ENCODE measurements at places on chromosomes 2 and 18.

- DNase-seq: no peak
Measured at GRCh38 chr2:109350526-109350925, 221.5 kb downstream of the SH3RF3 start.

DNA sequence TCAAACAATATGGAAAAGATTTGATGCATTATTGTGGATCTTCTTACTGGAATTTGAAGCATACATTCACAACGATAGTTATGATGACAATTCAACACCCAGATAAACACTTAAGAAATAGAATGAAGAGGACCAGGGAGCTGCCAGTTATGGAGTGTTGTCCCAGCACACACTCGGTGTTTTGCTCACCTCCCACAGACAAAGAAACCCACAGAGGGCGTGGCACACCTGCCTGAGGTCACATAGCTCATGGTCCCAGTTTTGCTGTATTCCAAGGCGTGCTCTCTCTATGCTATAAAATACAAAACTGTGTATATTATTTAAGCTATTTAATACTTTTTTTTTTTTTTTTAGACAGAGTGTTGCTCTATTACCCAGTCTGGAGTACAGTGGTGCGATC is 31.1 kb downstream of the EFR3B start:
- DNase-seq: no peak

- DNase-seq: no peak
Measured at GRCh38 chr2:71309-72035, 25.2 kb upstream of the FAM110C start.

DNA sequence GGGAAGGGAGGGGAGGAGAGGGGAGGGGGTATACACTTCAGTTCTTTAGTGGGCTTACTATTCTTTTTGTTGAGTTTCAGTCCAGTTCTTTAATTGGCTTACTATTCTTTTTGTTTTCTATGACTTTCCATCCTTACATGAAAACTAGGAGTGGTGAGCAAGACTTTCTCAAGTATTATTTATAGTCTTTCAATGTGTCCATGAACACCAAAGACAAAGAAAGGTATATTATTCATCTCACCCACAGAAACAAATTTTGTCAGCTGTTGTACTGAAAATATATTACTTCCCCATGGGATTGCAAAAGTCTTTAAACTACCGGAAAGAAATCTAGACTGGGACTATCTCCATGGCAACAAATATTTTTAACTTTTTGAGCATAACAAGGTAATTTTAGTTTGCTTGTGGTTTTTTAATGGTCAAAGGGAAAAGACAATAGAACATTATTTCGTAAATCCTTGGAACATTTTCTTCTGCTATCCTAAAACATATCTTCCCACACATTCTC is 17.6 kb downstream of the ADAM17 start:
- DNase-seq: peak; percentile 87

- no peak for DNase-seq
Measured at GRCh38 chr2:30768708-30769480, 38.4 kb downstream of the CAPN13 start.

GRCh38 chr2:117551858-117552257 is 262.6 kb upstream of the DDX18 start:
- DNase-seq: no peak

DNA sequence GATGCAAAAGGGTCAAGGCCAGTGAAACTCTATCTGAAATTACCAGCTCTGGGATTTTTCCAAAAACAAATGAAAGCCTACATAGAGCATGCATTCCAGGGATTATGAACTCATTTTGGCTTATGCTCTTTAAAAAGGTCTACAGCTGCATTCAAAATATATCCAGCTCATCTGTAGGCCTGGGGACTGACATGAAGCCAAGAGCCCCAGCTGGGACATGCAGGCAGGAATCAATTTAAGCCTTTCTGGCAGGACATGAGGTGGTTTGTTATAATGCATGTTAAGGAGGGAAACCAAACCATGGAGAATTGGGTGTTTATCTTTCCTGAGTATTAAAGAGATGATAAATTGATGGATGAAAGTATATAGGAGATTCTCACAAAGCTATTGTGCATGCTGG is 164.5 kb downstream of the RBM43 start:
- peak; percentile 84 for DNase-seq

DNA sequence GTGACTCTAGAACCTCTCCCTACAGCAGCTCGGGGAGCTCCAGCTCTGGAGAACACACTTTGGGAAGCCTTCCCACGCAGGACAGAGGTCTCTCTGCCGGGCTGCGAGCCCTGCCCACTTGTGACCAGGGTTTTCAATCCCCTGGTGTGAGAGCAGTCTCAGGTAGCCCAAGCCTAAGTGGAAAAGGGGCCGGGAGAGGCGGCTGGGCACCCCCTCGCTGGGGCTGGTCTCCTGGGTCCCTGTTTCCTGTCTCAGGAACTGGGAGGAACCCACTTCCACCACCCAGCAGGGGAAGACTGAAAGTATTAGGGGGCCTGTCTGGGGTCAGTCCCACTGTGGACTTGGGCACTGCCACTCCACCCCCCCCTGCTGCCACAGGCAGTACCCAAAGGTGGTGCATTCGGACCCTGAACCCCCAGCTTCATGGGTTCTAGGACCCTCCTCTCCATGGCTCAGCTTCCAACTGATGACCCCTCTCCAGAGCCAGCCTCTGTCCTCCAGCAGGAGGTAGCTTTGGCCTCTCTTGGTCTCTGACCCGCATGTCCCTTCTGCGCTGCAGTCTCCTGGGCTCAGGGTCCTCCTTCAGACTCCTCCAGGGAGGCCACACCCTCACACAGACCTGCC is 70.0 kb downstream of the RRM2 start:
- no peak for DNase-seq

GRCh38 chr18:45539491-45539891 is 75.8 kb upstream of the SLC14A2 start:
- peak; percentile 69 for DNase-seq

- no peak for DNase-seq
Measured at GRCh38 chr18:59961070-59961469, 61.3 kb downstream of the PMAIP1 start.

- DNase-seq: peak; percentile 74
Measured at GRCh38 chr2:8682719-8683667, 1.1 kb downstream of the ID2 start.

GRCh38 chr2:47354013-47354847 is 48.7 kb upstream of the MSH2 start:
- peak; percentile 36 for DNase-seq

- DNase-seq: no peak
Measured at GRCh38 chr2:217863883-217864282, 138.9 kb downstream of the TNS1 start.

DNA sequence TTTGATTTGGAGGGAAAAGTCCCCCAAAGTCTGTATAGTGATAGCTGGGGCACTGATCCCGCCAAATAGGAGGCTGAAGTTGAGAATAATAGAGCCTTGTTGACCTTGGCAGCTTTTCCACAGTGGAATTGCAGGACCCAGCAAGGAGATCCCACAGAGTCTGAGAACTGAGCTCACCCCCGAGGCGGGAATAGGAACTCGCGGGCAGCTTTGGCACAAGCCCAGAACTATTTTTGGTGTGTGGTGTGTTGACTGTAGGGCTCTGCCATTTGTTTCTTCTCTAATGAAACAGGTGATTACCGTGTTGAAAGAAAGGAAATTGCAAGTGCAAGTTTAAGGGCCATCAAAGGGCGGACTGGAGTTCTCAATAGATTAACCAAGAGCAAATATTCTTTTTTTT is 34.0 kb downstream of the SH3RF3 start:
- DNase-seq: peak; percentile 57

GRCh38 chr2:112465382-112465781 is 16.6 kb upstream of the TTL start:
- peak; percentile 12 for DNase-seq

Measured in fibroblast of upper back skin (primary cell).